ENCODE measurements at places on chromosomes 6 and 20.
A peak's percentile ranks its signal among the peaks of the same experiment; 100 is the strongest.

DNA sequence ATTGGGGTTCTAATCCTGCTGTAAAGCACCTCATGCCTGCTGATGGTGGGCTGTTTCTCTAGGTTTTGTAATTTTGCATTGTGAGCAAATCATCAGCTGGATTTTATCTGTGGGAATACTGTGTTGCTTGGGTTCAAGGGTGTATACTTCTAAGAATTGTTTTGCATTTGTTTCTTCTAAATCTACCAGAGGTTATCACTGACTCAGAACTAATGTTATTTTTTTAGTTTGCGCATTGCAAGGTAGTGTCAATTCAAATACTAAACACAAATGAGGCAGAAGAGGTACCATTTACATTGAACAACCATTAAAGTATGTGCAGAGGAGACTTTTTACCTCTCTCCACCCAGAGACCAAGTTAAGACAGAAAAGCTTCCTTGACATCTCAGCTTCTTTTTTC, 60.0 kb downstream of the CEP162 start:
- DNase-seq = no peak

- DNase-seq = no peak
These were observed 220.2 kb downstream of the UST start for GRCh38 chr6:148967011-148967520.

DNA sequence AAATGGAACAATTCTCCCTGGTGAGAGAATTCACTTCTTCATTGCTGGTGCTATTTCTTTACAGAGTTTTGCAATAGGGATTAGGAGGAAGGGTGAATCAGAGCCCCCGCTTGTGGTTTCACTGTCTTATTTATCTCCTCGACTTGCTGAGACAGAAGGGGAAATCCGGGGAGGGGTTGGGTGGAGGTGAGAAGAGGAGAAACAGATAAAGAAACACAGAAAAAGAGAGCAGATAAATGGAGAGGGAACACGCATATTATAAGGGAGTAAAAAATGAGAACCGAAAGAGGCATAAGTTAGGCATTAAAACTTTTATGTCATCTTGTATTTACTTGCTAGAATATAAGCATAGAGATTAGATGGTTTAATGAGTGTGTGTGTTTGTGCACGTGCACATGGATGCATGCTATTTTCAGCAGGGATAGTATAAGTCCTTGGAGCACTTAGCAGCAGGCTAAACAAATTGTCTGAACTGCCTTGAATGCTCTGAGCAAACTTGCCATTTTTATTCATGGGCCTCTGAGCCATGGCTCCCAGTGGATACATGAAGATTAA, 105.0 kb downstream of the OLIG3 start:
- DNase-seq = no peak

GRCh38 chr20:57622579-57623381, 2.6 kb upstream of the ZBP1 start:
- DNase-seq = no peak

- no peak for DNase-seq
These were observed 5.5 kb downstream of the ZDHHC14 start for GRCh38 chr6:157386454-157386853.

GRCh38 chr20:34891166-34892062, 15.0 kb downstream of the ACSS2 start:
- peak; percentile 47 for DNase-seq

DNA sequence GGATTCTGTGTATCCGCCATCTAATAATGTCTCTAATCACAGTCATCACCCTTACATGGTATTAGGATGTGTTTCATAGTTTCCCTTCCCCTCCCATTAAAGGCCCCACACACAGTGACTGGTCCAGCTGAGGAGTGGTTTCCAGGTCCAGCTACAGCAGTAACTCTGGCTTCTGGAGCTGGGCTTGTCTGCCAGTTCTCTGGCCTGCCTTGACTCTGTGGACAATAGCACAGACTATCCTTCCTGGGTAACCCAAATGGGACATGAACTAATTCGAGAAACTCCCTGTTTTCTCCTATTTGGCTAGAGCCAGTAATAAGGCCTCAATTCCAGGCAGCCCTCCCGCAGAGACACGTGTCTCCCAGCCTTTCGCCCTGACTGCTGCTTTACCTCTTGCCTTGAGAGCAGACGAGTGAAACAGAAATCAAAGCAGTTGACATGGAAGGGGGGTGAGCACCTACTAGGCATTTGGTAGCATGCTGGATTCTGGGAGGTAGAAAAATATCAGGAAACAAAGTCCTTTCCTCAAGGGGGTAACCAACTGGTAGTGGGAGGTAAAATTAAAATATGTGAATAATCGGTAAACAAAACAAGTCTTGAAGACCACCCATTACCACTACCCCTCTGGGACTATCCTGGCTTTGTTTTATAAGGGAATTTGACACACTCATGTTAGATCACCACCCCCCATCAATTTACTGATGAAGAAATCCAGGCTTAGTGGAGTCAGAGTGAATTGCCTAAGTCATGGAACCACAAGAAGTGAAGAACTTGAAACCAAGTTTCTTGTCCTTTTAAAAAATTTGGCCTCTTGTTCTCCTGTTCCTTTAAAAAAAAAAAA, 1.2 kb downstream of the TRAF3IP2 start:
- DNase-seq = peak; percentile 91

DNA sequence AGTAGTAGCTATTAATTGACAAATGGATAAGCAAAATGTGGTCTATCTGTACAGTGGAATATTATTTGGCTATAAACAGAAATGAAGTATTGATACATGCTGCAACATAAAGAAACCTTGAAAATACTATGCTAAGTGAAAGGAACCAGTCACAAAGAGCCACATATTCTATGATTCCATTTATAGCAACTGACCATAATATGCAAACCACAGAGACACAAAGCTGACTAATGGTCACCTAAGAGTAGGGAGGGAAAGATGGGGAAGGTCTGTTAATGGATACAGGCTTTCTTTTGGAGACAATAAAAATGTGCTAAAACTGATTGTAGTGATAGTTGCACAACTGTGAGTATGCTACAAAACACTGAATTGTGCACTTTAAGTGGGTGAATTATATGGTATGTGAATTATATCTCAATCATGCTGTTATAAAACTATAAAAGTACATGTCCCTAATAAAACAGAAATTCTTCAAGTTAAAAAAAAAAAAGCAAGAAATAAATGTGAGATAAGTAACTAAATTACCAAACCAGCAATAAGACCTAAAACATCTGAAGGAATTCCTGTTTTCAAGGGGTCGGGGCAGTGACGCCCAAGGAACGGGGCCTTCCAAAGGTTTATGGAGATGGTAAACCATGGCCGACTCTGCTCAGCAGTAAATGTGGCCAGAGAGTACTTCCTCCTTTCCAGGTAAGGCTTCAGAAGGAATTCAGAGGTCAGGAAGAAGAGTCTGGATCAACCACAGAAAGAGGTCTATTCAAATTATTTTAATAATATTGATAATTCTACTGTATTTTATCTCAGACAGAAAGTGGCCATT, 75.4 kb downstream of the ARHGAP18 start:
- no peak for DNase-seq

DNA sequence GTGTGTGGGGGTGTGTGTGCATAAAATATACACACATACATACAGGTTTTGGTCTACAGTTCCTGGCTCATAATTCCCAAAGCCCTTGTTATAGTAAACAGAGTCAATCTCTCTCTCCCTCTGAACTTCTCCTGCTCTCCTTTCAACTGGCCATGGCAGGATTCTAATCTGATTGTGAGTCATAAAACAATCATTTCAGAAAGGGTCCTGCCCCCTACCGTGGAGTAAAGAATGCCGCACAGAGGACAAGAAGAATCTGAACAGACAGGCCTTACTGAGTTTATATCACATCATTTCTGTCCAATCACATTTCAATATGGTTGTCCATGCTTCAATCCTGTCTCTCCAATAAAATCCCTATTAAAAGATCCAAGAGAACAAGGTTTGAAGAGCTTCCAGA, 416.9 kb downstream of the FRK start:
- DNase-seq = peak; percentile 2

- no peak for DNase-seq
These were observed 92.2 kb downstream of the CEP57L1 start for GRCh38 chr6:109187399-109188114.

DNA sequence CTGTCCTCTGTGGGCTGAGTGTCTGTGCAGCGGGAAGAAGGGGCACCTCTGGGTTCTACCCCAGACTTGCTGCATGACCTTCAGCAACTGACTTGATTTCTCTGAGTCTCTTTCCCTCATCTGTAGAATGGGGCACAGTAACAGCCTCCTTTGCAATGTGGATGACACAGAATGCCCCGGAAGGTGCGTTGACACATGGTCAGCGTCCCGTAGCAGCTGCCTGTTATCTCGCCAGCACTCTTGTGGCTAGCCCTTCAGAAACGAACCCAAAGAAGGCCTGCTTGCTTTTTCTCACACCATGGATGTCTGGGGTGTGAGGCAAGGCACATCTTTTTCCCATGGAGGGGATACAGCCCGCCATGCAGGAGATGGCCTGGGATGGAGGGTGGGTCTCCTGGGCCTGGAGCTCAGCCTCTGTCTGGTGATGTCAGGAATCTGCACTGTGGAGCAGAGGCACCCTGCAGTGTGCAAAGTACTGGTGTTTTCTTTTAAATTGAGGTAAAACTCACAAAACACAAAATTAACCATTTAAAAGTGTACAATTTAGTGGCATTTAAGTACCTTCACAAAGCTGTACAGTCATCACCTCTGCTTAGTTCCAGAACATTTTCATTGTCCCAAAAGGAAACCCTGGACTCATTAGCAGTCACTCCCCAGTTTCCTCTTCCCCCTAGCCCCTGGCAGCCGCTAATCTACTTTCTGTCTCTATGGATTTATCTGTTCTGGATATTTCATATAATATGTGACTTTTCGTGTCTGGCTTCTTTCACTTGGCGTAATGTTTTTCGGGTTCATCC, 59.8 kb upstream of the FAM83D start:
- DNase-seq = no peak

- DNase-seq = no peak
These were observed 29.8 kb downstream of the TPD52L1 start for GRCh38 chr6:125183391-125183790.

GRCh38 chr6:108797951-108798669, 50.1 kb upstream of the ARMC2 start:
- DNase-seq = no peak

Measured in fibroblast of the conjunctiva (primary cell).